Colonic mucosa (tissue), 4 donors: ENCODE measurements at places on chromosomes 16 and 17.

DNA sequence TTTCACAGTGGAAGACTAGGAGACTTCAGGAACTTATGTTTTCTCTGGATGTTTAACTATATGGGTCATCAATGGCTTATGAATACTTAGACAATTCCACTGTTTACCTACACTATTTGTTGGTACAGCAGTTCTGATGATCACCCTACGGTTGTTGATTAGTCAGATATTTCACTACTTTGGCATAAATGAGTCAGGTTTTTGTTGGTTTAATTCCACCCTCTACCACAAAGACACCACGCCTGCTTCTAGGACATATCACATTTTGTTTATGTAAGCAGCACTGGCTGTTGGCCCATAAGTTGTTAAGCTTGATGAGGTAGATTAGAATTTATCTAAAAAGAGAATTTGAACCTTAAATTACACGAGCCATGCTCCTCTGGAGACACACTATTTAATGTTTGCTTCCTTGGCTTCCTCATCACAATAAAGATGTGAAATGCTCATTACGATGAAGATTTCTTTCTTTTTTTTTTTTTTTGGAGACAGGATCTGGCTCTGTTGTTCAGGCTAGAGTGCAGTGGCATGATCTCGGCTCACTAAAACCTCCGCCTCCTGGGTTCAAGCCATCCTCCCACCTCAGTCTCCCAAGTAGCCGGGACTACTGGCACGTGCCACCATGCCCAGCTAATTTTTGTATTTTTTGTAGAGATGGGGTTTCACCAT is 4.3 kb downstream of the GDE1 start:
- no peak for DNase-seq

GRCh38 chr16:89197633-89198416 is 2.5 kb downstream of the SLC22A31 start:
- DNase-seq: no peak

DNA sequence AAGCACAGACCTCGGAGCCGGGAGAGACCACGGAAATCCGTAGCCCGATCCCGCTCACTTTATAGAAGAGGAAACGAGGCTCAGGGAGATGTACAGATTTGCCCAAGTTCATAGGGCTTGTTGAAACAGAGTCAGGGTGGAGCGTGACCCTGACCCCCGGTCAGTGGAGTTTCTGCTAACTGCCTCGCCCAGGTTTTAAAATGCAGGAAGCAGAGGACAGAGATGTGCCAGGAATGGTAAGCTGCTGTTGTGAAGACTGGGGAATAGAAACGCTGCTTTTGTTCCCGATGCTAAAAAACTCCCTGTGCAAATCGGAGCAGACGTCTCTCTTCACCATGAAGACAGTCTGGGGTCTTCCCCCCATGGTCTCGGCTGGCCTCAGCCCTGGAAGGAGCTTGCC is 403.0 kb downstream of the SEC14L1 start:
- DNase-seq: peak; percentile 85

- DNase-seq: no peak
Observed at GRCh38 chr17:78783711-78784324, 1.7 kb upstream of the CYTH1 start.

- no peak for DNase-seq
Observed at GRCh38 chr17:41073676-41074075, 8.0 kb upstream of the KRTAP2-4 start.

GRCh38 chr17:76872221-76872873 is 4.1 kb downstream of the MGAT5B start:
- DNase-seq: no peak

- no peak for DNase-seq
Observed at GRCh38 chr16:54165174-54165911, 121.2 kb downstream of the IRX3 start.

DNA sequence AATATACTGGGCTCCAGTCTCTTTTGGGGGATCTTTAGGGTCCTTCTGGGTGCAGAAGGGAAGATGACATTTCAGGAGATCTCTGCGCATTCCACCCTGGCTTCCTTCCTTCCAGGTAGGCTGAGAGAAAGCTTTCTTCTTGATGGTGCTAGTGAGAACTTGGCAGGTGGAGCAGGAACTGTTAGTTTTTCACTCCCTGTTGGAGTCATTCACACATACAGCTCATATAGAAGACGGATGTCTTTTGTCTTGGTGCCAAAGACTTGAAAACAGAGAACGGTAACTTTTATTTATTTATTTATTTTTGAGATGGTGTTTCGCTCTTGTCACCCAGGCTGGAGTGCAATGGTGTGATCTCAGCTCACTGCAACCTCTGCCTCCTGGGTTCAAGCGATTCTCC is 43.9 kb downstream of the PITPNC1 start:
- DNase-seq: peak; percentile 41

DNA sequence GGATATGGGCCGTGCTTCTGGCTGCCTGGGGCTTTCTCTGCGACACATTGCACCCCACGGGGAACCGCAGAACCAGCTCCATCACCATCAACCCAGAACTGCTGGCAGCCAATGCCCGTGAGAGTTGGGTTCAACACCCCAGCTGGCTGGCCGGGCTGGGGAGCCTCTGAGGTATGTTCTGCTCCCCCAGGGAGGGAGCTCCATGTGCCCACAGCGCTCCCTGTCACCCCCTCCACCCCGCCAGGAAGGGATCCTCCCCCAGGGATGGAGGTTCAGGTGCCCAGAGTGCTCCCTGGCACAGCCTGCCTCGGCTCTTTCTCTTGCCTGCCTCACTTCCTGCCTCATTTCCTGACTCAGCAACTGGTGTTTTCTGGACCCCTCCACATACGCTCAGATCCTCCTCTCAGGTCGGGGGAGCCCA is 24.2 kb upstream of the MPRIP start:
- no peak for DNase-seq

DNA sequence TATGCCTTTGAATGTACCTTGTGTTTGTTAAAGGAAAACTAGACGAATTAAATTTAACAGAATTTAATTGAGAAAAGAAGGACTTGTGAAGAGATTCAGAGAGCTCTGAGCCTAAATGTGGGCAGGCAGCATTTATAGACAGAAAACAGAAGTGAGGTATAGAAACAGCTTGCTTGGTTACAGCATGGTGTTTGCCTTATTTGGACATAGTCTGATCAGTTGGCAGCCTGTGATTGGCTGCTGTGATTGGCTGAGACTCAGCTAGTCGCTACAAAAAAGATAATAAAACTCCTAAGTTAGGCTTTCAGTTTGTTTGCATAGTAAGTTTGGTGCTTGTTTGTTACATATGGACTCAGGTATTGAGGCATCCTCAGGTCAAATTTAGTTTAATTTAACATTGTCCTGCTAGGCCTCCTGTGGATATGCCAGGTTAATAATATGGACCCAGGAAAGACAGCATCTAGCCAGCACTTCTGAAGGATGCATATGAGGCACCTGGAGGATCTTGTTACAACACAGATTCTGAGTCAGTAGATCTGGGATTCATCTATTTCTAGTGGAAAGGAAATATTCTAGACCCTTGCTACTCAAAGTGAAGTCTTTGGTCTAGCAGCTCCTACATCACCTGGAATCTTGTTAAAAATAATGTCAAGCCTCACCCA is 43.4 kb downstream of the SLFN5 start:
- no peak for DNase-seq

DNA sequence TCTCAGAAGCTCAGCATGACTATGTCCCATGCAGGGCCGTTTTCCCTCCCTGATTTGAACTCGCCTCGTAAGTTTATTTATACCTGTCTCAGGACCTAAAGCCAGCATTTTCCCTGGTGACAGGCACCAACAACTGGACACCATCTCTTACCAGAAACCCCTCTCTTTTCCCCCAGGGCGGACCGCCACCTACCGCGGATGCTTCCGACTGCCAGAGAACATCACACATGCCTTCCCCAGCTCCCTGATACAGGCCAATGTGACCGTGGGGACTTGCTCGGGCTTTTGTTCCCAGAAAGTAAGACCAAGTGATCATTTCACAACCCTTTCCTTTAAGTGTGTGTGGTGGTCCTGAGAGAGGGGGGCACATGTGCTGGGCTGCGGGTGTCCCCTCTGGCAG is 24.7 kb downstream of the WSCD1 start:
- DNase-seq: no peak

DNA sequence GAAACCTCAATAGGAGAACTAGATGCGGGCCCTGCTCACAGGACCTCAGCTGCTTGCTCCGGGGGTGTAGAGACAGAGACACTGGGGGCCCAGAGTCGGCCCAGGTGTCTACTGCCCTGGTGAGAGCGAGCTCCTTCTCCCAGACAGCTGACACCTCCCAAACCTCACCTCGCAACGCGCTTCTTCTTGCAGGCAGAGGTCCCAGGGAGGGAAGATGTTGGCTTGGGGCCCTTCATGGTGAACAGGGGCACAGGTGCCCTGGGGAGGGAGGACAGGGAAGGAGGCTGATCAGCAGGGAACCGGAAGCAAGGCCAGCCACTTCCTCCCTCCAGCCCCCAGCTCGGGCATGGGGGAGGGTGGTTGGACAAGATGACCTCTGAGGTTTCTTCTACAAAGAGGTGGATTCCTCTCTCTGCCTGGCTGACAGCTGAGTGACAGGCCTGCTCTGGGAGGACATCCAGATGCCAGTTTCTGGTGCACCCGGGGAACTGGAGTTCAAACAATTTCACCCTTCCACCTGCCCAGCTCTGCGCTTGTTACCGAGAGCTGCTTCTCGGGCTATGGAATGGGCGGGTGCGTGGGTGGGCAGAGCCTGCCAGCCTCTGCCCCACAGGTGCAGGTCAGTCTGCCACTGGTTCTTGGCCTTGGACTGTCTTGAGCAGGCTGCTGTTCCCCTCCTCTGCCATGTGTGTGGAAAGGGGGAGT is 11.7 kb upstream of the GFAP start:
- no peak for DNase-seq

DNA sequence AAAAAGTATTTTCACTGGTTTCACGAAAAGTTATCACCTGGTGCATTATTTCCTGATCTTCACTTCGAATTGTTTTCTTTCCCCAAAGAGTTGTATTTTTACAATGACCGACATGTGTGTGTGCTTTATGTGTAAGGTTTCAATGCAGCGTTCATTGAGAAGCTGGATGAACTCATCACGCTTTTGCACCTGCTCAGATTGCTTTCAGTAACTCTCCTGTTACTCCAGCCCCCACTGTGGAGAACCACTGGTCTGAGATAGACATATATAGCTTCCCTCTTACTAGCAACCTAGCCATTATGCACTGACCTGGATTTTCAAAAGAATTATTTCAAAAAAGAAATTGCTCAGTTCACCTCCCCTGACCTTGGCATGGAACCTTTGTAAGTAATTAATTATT is 178.3 kb upstream of the CHMP6 start:
- no peak for DNase-seq

DNA sequence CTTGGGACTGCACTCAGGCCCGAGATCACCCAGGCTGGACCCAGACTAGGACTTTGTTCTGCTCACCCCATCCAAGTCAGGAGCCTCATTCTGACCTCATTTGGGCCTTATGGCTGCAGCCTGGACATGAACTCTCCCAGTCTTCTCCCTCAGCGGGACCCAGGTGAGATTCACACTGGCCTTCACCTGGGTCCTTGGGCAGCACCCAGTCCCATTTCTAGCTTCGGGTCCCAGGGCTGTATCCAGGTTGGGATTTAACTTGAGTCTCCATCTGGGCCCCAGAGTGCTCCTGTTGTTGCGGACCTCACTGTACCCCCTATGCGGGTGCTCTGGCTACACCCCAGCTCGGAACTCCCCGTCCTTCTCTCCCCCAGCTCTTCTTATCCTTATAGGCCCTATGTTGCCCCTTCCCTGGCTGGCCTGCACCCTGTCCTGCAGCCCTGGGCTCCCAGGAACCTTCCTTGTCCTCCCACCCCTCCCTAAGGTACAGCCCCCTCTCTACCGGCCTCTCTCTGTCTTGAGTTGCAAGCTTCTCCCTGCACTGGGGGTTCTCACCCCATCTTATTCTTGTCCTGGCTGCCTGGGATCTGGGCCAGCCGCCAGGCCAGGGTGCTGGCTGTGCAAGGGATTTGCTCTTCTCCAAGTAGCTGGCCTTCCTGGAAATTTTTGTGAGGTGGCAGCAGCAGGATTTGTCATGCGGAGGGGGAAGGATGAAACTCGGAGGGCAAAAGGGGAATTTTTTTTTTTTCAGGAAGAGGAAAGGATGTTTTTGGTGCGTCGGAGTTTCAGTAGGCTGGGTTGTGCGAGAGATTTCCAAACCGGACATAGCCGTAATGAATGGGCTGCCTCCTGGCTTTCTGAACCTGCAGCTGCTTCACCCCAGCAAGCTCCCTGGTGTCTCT is 904 bp downstream of the MAP2K3 start:
- DNase-seq: peak; percentile 63

GRCh38 chr17:6427279-6427781 is 7.6 kb downstream of the AIPL1 start:
- no peak for DNase-seq

DNA sequence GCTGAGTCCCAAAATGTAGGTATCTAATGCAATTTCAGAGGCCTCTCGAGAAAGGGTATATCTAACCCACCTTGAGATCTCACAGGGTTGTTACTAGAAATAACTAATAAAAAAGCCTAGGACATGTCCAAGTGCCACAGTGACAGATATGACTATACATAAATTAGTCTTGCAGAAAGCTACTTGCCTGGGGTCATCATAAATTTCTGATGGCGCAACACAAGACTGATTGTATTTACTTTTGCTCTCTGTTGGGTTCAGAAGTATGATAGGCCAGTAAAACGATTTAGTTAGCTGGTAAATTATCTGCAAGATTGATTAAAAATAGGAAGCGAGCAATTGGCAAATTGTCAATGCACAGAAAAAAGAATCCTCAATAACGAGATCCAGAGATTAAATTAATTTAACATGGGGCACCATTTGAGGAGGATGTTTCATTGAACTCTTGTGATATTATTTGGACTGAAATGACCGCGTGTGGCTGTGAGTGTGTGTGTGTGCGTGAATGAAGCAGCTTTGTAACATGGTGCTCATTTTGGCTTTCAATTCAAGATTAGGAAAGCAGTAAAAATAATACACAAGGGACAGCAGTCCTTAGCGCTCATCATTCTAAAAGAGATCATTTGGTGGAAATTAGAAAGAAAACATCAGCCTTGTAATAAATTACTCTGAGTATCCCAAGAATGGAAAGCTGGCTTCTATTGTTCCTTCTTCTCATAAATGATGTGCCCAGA is 157.4 kb upstream of the ZFHX3 start:
- no peak for DNase-seq

DNA sequence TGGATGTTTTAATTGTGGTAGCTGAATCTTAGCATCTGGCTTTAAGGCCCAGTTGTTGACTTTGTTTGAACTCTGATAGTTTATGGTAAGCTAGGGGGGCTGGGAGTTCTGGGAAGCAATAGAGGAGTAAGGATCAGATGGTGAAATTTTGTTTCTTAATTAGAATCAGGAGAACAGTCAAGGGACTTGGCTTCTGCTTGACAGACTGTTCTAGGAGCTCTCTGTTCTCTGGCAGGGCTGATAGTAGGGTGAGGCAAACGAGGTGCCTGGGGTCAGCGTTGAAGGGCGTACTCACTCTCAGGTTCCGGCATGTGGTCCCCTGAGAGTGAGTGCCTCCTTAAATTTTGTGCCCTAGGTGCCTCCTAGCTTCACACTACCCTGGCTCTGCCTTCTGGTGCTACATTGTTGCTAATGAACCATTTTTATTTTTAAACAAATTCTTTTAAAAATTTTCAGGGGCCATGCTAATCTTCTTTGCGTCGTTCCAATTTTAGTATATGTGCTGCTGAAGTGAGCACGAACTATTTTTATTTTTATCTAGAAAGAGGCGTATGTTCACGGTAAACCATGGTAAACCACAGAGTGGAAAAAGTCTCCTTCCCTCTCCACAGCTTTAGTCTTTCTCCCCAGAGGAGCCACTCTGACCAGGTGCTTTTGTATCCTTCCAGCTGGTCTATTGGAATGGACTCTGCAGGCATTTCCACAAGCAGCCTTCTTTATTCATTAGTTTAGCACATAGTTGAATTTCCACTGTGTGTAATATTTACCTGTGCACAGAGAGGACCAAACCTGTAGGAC is 19.7 kb downstream of the SLC7A6 start:
- no peak for DNase-seq
